Immature natural killer cell (primary cell): ENCODE measurements at places on chromosomes 13 and 19.

DNA sequence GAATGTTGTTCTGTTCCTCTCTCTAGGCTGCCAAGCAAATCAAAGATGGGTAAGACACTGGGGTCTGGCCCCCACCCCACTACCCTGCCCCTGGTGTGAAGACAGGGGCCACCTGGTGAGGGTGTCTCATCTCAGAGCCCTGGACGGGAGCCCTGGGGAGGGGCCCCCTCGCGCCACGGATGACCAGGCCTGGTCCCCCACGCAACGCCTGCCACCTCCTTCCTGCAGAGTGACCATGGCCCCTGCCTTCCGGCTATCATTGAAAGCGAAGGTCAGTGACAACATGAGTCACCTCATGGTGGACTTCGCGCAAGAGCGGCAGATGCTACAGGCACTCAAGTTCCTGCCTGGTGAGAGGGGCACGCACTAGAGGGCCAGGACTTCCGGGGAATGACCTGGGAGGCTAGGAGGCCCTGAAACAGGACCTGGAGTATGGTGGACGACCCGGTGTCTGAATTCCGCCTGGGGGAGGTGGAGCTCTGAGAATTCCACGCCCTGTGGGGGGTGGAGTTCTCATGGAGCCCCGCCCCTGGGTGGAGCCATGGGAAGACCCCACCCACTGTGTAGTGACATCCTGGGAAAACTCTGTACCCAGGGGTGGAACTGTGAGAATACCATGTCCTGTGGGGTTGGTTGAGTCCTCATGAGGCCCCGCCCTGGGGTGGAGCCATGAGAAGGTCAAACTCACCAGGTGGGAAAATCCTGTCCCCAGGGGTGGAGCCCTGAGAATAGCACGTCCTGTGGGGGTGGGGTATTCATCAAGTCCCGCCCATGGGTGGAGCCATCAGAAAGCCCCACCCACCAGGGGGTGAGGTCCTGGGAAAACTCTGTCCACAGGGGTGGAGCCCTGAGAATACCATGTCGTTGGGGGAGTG is 6.1 kb downstream of the FSD1 start:
- no peak for DNase-seq
- peaks cover 5% of the 10 kb centered on the region for H3K27me3 ChIP-seq
- peaks cover 3% of the 10 kb centered on the region for H3K36me3 ChIP-seq
- no peak overlapping the region for H3K27ac ChIP-seq
- H3K4me1 ChIP-seq = no peaks in the 10 kb centered on the region
- no peak overlapping the region for H3K4me3 ChIP-seq

- no peaks in the 10 kb centered on the region for H3K36me3 ChIP-seq
- no peaks in the 10 kb centered on the region for H3K4me1 ChIP-seq
Observed at GRCh38 chr13:94674609-94675348, 37.6 kb downstream of the SOX21 start.

- H3K4me3 ChIP-seq = no peak overlapping the region
- H3K27ac ChIP-seq = no peak overlapping the region
- H3K27me3 ChIP-seq = no peaks in the 10 kb centered on the region
- DNase-seq = no peak
- H3K4me1 ChIP-seq = peaks cover 14% of the 10 kb centered on the region
Observed at GRCh38 chr13:43089912-43090498, 66.6 kb downstream of the DNAJC15 start.

DNA sequence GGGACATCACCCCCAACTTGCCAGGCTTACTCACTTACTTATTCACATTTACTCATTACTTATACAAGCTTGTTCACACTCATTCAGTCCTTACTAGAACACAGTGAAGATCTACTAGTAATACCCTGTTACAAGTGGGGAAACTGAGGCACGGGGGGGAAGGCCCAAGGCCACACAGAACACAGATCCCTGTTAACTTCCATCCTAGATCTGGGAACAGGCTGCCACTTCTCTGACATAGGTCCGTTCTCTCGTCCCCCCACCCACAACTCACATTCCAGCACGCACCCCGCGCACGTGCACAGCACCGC is 1.5 kb upstream of the NRTN start:
- no peak overlapping the region for H3K27ac ChIP-seq
- H3K27me3 ChIP-seq = peaks cover 16% of the 10 kb centered on the region
- DNase-seq = no peak
- no peaks in the 10 kb centered on the region for H3K36me3 ChIP-seq
- peak overlapping the region; percentile 65 for H3K4me3 ChIP-seq

DNA sequence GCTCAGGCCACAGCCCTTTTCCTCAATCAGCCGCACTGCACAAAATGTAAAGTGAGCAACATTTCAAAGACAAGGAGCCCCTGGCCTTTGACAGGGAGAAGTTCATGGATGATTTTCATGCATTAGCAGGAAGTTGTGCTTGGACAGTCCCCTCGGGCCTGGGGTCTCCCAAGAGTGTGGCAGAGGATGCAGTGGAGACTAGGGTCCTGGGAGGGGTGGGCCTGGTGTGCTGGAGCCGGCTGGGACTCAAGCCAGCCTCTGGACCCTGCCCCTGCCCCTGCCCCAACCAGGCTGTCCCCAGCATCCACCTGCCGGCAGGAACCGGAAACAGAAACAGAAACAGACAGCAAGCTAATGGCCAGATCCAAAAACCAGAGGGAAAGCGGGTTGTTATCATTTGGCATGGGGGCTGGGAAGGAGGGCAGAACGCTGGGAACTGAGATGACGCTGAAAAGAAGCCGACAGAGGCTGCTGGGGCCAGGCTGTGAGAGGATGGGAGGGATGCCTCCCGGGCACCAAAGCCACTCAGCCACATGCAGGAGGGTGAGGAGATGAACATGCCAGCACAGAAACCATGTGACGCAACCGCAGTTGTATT is 2.3 kb downstream of the GAS6 start:
- peaks cover 20% of the 10 kb centered on the region for H3K27me3 ChIP-seq
- H3K4me3 ChIP-seq = no peak overlapping the region
- no peak for DNase-seq
- peaks cover 8% of the 10 kb centered on the region for H3K4me1 ChIP-seq
- no peak overlapping the region for H3K27ac ChIP-seq

DNA sequence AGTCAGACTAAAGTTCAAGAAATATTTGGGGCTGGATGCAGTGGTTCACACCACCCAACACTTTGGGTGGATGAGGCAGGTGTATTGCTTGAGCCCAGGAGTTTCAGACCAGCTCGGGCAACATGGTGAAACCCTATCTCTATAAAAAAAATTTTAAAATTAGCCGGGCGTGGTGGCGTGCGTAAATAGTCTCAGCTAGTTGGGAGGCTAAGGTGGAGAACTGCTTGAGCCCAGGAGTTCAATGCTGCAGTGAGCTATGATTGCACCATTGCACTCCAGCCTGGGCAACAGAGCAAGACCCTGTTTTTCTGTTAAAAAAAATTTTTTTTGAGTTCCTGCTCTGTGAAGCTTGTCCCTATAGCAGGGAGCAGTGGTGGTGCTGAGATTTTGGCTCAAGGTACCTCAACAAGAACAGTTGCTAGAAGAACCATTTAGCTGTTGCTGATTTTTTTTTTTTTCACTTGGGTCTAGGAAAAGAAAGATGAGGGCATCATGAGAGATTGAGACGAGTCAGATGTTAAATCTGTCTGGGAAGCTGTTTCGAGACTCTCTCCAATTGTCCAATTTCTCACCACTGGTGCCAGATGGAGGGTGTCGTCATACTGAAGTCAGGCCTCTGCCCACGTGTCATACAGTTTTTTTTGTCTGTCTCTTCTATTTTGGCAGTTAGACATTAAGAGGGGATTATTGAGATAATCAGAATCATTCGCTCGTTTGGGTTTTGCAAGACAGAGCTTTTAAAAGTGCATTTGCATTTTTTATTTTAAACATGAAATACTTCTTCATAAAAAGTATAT is 3.7 kb downstream of the SLC25A42 start:
- H3K27me3 ChIP-seq = peaks cover 7% of the 10 kb centered on the region
- peaks cover 67% of the 10 kb centered on the region for H3K4me1 ChIP-seq
- H3K27ac ChIP-seq = peak overlapping the region; percentile 78

- no peak for DNase-seq
- H3K36me3 ChIP-seq = peaks cover 12% of the 10 kb centered on the region
- H3K4me3 ChIP-seq = no peak overlapping the region
- peaks cover 29% of the 10 kb centered on the region for H3K4me1 ChIP-seq
Observed at GRCh38 chr19:57348136-57348535, 2.9 kb upstream of the ZNF304 start.

DNA sequence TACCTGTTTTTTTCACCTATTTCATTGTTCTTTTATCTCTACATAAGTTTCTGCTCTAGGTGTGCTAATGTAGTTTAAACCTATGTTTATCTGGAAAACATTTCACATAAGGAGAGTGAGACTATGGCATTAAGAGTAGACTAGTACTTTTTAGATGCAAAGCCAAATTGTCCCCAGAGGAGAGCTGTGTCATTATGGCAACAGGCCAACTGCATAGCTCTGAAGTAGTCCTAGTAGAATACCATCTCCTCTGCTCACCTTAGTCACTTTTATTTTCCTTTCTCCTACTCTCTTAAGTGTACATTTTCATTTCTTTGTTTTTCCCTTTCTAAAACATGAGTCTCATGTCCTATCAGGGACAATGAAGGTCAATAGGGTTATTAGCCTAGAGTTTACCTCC is 123.1 kb downstream of the ITGBL1 start:
- DNase-seq = no peak
- H3K4me3 ChIP-seq = no peak overlapping the region
- no peaks in the 10 kb centered on the region for H3K36me3 ChIP-seq
- H3K27me3 ChIP-seq = peaks cover 6% of the 10 kb centered on the region
- H3K27ac ChIP-seq = no peak overlapping the region
- no peaks in the 10 kb centered on the region for H3K4me1 ChIP-seq

GRCh38 chr19:11089254-11090013 is at the start of gene LDLR:
Gene LDLR, plus strand, starts transcription at chr19:11089463. Its CDS starts 86 bp downstream, at chr19:11089549.
- peak within 1 kb of the TSS; percentile 94 for H3K27ac ChIP-seq
- peak within 1 kb of the TSS; percentile 88 for H3K4me3 ChIP-seq
- DNase-seq = peak; percentile 80

DNA sequence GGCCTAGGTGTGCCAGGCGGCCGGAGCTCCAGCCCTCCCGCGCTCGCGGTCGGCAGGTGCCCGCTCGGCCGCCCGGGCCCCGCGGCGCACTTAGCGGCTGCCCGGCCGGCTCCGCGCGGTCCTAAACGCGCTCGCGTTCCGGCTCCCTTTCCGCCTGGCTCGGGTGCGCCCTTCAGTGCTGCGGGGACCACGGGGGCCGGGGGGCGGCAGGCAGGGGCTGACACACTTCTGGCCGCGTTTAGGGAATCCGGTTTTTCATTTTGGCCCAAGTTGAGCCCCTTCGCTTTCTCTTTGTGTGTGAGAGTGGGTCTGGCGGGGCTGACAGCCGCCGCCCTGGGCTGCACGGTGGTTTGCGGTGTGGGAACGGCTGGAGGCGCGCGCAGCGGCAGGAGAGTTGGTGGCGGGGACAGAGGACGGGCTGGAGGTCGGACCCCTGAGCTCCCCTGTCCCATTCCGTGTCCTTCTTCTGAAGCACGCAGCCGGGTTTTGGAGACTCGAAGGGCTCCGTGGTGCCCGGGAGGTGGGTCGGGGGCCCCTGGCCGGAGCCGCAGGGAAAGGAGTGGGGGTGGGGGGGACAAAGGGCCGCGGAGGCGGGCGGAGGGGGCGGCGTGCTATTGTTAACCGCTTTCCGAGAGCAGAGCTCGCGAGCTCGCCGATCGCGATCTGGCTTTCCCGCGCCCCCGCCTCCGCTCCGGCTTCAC is 3.1 kb downstream of the FGF9 start:
- peak; percentile 54 for DNase-seq
- H3K27ac ChIP-seq = no peak overlapping the region
- peaks cover 61% of the 10 kb centered on the region for H3K4me1 ChIP-seq
- peaks cover 19% of the 10 kb centered on the region for H3K27me3 ChIP-seq

GRCh38 chr19:38527466-38528136 is 90.2 kb downstream of the MAP4K1 start:
- no peaks in the 10 kb centered on the region for H3K4me1 ChIP-seq
- no peaks in the 10 kb centered on the region for H3K36me3 ChIP-seq
- DNase-seq = no peak

GRCh38 chr13:30052120-30052519 is 201.7 kb upstream of the UBL3 start:
- H3K36me3 ChIP-seq = no peaks in the 10 kb centered on the region
- no peak for DNase-seq
- peaks cover 2% of the 10 kb centered on the region for H3K27me3 ChIP-seq

DNA sequence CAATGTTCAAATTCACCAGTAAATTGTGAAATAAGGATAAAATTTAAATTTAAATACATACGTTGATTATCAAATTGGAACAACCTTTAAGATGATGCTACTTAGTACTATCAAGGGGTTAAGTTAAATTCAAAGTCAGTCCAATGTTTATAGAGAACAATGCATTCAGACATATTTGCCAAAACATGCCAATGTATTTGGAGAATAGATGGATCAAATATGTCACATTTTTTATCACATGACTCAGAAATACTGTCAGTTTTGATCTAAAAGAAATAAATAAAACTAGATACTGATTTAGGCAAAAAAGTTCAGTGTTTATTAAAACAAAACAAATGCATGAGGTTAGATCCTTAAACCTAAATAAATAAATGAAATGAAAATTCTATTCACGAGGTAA is 281.2 kb downstream of the SLITRK5 start:
- no peak overlapping the region for H3K27ac ChIP-seq
- H3K4me1 ChIP-seq = no peaks in the 10 kb centered on the region
- no peak overlapping the region for H3K4me3 ChIP-seq
- no peaks in the 10 kb centered on the region for H3K36me3 ChIP-seq
- H3K27me3 ChIP-seq = no peaks in the 10 kb centered on the region

- no peaks in the 10 kb centered on the region for H3K4me1 ChIP-seq
- H3K4me3 ChIP-seq = no peak overlapping the region
- no peaks in the 10 kb centered on the region for H3K36me3 ChIP-seq
- no peak overlapping the region for H3K27ac ChIP-seq
- no peaks in the 10 kb centered on the region for H3K27me3 ChIP-seq
Observed at GRCh38 chr19:42024622-42025111, 30.6 kb upstream of the ATP1A3 start.

GRCh38 chr19:2484178-2484937 is 8.4 kb downstream of the GADD45B start:
- no peaks in the 10 kb centered on the region for H3K36me3 ChIP-seq
- H3K27me3 ChIP-seq = peaks cover 3% of the 10 kb centered on the region
- H3K4me1 ChIP-seq = no peaks in the 10 kb centered on the region
- H3K27ac ChIP-seq = no peak overlapping the region

DNA sequence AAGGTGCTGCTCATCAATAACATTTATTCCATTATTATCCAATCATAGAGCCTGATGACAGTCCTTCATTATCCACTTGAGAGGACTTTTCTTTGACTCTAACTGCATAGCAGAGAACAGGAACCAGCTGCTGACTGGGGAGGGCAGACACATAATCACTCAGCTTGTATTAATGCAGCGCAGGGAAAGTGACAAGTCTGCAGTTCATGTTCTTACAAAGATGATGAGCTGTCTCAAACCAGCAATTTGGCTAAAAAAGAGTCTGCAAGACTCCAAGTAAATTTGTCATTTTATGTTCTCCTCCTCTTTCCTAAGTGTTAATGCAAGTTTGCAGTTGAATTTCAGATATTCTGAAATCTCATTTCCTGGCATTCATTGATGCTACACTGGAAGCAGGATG is 40.0 kb upstream of the CBY2 start:
- no peak overlapping the region for H3K27ac ChIP-seq
- H3K27me3 ChIP-seq = no peaks in the 10 kb centered on the region
- no peaks in the 10 kb centered on the region for H3K4me1 ChIP-seq
- DNase-seq = no peak
- H3K36me3 ChIP-seq = no peaks in the 10 kb centered on the region

- no peaks in the 10 kb centered on the region for H3K27me3 ChIP-seq
- DNase-seq = no peak
- H3K27ac ChIP-seq = no peak overlapping the region
- no peaks in the 10 kb centered on the region for H3K36me3 ChIP-seq
- peaks cover 16% of the 10 kb centered on the region for H3K4me1 ChIP-seq
Observed at GRCh38 chr19:7529246-7529600, 6.3 kb upstream of the PNPLA6 start.

GRCh38 chr19:6979399-6979798 is 41.8 kb downstream of the MBD3L2B start:
- H3K4me3 ChIP-seq = no peak overlapping the region
- H3K4me1 ChIP-seq = no peaks in the 10 kb centered on the region
- H3K36me3 ChIP-seq = no peaks in the 10 kb centered on the region
- peaks cover 2% of the 10 kb centered on the region for H3K27me3 ChIP-seq
- DNase-seq = no peak
- no peak overlapping the region for H3K27ac ChIP-seq
